Stimulated activated CD8-positive, alpha-beta memory T cell treated with anti-CD3 and anti-CD28 coated beads, Interleukin-2, amount 100 ng/mL, for 1 hour (primary cell): ENCODE measurements at places on chromosomes 4 and X.

- no peak for DNase-seq
Observed at GRCh38 chr4:183205193-183205592, 106.1 kb downstream of the WWC2 start.

DNA sequence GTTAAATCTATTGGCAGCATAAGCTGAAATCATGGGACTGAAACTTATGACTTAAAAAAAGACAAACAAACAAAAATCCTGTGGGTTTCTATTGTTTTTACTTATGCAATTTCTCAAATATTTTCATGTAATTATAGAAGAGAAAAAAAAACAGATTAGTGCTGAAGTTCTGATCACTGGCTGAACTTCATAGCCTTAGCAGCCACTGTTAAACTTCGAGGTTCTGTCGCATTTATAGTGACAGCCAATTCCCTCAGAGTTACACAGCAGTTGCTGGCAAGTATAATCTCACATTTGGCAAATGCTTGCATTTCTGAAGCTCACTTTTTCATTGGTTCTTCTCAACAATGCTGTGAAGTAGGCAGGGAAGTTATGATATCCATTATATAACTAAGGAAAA lies 748.9 kb upstream of the MAGEB2 start:
- no peak for DNase-seq

- no peak for DNase-seq
Observed at GRCh38 chr4:110270492-110271197, 72.2 kb upstream of the ELOVL6 start.

GRCh38 chr4:125948021-125948420 lies 633.3 kb downstream of the FAT4 start:
- no peak for DNase-seq

DNA sequence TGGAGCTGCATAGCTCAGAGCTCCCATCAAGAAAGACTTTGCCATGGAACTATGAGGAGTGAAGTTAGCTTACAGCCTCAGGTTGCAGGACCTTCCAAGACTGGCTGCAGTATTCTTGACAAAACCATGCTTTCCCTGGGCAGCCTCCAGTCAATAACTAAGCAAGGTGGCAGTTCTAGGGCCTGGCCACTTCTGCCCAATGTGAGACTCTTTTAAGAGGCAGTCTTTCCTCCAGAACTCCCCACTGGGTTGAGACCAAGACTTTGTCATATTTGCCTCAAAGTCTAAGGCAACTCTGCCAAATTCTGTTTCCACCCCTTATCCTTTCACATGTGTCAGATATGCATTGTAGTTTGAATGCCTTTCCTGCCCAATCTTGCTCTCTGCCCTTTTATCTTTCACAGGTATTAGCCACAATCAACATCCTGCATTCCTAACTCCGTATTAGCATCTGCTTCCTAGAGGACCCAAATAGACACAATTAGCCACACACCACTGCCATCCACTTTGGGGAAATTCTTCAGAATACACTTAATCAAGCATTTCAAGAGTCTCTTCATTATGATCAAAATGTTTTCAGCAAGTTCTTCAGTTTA lies 17.7 kb upstream of the SLC25A43 start:
- DNase-seq: no peak
